ENCODE measurements at places on chromosomes 13 and 19.

DNA sequence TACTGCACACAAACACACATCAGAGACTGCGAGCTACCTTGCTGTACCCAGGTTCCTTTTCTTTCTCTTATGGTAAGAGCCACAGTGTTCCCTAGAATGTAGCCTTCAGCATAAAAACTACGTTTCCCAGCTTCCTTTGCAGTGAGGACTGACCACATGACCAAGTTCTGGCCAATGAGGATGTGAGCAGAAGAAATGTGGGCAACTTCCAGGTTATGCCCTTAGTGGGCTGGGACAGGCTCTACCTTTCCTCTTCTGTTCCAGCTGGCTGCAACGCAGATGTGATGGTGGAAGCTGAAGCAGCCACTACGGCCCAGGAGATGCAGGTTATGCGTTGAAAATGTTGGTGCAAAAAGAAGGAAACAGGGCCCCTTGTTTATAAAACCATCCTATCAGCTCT is 27.5 kb downstream of the VRK3 start:
- no peak for DNase-seq

- DNase-seq, result no peak
Observed at GRCh38 chr13:36131931-36132297, 732 bp upstream of the DCLK1 start.

DNA sequence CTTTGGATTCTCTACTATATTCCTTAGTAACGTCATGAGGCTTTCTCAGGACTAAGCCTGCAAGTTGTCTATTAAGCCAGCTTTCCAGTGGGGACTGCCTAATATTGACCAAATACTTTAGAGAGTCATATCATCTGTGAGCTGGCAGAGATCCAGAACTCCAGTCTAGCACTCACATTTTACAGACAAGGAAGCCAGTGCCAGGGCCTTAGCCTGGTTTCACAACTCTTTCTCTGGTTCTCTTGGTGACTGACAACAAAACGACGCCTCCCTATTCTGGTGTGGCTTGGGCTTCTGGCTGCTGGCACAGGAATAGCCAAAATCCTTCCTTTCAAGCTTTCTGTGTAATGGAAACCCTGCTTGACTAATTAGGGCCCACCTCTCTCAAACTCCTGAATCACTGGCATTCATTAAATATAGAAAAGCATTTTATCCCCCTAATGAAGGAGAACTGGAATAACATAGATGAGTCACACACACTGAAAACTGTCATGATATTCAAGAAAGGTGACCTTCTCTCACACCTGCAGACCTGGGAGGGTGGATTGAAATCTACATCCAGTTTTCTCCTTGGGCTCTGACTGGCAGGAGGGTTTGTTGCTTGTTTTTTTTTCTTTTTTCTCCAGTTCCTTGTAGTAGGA is 75.2 kb upstream of the UBL3 start:
- DNase-seq, result peak; percentile 61

DNA sequence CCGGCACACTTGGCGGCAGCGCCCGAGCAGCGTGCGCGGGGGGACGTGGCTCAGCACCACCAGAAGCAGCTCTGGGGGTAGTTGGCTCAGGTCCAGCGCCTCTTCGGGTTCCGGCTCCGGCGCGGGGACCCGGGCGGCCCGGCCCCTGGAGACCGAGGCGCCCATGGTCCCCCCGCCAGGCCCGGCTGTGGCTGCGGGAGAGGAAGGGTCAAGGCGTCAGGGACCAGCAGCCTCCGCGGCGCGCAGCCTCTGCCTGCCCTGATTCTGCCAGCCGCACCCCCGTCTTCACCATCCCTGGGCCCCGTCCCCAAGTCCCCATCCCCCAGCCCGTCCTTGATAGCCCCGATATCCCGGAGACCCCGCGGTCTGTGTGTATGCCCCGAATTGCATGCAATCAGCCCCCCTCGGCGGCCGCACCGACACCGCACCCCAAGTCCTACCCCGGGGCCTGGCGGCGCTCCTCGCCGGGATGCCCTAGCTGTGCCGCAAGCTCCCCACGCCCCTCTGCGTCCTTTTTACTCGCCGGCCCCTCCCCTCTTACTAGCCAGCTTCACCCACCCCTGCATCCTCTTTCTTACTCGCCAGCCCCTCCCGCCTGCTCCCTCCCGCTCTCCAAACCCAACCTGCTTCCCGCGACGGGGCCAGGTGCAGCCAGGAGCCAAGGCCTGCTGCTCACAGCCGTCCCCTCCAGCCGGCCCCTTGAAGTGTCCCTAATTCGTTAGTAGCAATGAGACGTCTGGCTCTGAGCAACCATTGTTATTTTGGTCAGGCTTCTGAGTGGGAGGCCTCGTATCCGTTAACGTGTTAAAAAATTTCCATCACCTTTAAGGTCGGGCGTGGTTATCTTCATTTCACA is at the start of gene FBXO27:
FBXO27 (minus strand) TSS at position 487 of the 856 bp plus-strand sequence; CDS start at position 165, 322 bp downstream.
- DNase-seq, result no peak

GRCh38 chr13:62635161-62635560 is 1219.5 kb upstream of the PCDH20 start:
- no peak for DNase-seq

GRCh38 chr19:29084266-29084665 is 128.7 kb downstream of the UQCRFS1 start:
- DNase-seq, result no peak

GRCh38 chr19:18519962-18520847 is 1.7 kb downstream of the ELL start:
- DNase-seq, result peak; percentile 19

- DNase-seq, result no peak
Observed at GRCh38 chr13:30339738-30340330, 32.5 kb upstream of the KATNAL1 start.

DNA sequence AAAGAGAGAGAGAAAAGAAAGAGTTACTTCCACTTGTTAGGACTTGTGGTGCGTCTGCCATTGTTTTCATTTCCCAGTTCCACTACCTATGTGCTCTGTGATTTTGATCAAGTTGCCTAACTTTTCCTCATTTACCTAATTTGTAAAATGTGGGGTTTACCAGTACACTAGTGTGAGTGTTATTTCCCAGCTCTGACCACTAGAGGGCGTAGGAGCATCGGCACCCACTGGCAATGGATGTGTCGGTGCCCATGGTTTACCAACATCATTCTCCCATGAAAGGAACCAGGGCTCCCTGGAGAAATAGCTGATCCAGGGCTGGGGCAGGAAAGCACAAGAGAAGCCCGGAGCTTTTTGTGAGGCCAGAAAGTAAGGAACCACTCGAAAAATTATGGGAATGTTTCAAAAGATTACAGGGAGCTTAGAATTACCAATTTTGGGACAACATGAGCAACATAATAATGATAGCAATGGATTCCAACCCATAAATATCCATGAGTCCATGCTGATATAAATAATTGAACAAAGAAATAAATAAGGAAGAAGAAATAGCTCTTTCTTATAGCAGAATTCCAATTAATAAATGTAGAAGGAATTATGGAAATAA is 15.1 kb upstream of the CEACAM4 start:
- DNase-seq, result peak; percentile 60

DNA sequence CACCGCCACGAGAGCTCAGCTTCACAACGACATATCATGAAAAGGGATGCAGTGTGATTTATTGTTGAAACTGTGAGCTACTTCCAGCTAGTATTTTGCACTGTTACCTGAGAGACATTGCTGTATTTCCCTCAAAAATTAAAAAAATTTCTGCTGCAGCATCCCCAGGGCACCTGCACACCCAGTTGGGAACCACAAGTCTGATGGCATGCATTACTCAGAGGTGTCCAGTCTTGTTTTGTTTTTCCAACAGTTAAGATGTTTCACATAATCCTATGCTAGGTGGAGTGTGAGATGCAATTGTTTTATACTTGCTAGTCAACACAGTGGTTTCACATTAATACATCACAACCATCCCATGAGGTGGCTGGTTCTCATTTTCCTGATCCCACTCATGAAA is 285.2 kb downstream of the SHISA2 start:
- no peak for DNase-seq

GRCh38 chr19:40139533-40140287 is 49.0 kb upstream of the ZNF780A start:
- peak; percentile 23 for DNase-seq

DNA sequence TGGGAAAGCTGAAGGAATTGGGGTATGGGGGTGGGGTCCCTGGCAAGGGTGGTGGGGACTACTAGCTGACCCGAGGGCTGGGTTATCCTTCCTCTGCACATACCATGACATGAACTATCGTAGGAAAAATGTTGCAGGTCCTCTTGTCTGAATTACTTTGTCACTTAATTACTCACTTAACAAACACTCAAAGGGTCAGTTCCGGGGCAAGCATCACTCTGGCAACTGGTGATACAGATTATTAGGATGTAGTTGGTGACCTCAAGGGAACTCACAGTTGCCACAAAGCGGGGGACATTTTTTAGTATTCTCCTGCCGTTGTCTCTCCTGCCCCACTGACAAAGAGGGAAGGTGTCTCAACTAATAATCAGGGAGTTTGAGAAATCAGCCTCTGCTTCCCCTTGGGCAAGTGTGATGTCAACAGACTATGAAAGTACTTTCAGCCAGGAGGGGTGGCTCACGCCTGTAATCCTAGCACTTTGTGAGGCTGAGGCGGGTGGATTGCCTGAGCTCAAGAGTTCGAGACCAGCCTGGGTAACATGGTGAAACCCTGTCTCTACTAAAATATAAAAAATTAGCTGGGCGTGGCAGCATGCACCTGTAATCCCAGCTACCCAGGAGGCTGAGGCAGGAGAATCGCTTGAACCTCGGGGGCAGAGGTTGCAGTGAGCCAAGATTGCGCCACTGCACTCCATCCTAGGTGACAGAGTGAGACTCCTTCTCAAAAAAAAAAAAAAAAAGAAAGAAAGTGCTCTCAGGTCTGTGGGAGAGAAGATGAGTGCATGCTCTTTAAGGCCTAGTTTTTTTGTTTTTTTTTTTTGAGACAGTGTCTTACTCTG is 10.3 kb downstream of the DNAJB1 start:
- DNase-seq, result no peak

- DNase-seq, result no peak
Observed at GRCh38 chr13:24284889-24285565, 24.4 kb upstream of the C1QTNF9 start.

- peak; percentile 69 for DNase-seq
Observed at GRCh38 chr13:97445522-97446187, 11.7 kb downstream of the RAP2A start.

DNA sequence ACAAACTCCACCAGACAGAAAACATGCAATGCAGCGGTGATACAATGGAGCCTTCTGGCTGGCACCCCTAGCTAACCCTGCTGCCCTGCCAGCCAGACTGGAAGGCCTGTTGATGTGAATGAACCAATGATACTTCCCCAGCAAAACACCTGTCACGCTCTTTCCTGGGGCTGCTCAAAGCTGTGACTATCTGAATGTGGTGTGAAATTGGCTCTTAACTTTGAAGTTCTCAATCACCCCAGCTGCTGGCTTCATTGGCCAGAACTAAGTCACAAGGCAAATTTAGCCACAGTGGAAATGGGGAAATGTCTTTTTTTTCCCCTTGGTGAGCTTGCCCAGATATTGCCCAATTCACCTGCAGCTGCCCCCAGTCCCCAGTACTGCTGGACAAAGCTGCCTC is 147.3 kb downstream of the SLC7A1 start:
- DNase-seq, result no peak

DNA sequence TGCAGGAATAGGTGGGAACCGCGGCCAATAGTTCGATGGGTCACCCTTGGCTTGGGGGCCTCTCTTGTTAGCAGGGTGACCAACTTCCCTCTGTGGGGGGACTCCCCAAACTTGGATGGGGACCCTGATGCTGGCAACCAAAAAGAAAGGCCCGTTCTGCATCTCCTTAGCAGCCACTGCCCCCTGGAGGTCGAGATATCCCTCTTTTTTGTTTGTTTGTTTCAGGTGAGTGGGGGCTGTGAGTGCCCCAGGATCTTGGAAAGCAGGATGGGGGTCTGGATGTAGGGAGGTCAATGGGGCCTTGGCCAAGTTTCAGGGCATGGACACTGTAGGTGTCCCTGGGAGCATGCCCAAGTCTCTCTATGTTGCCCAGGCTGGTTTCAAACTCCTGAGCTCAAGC is 7.7 kb upstream of the CRTC1 start:
- DNase-seq, result peak; percentile 4

DNA sequence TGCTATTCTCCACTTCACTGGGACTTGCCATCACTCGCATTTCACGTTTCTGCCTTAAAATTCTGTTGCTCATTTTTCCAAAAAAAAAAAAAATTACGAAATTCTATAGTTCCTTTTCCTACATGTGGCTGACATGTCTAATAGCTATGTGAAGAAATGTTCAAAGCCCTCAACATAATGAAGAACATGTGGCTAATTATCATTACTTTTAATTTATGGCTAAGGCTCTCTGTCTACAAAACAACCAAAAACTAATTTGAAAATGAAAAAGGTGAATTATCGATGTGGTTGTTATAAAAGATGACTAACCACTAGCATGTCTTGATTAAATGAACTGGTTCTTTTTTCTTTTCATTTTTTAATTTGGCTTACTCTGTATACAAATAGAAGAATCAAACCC is 940.0 kb downstream of the EFNB2 start:
- no peak for DNase-seq

GRCh38 chr13:30712536-30713532 is 22.5 kb upstream of the ALOX5AP start:
- DNase-seq, result no peak

DNA sequence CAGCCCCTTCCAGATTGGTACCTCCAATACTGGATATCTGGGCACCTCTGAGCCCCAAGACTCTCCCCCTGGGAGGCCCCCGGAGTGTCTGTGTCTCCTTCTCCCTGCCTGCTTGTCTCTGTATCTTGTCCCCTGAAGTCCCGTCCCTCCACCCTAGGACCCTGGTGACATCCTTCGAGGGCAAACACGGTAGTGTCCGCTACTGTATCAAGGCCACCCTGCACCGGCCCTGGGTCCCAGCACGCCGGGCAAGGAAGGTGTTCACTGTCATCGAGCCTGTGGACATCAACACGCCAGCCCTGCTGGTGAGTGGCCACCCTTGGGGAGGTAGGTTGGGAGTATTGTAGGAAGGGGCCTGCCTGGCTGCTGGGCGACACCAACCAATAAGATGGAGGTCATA is 844 bp downstream of the ARRDC2 start:
- no peak for DNase-seq

- no peak for DNase-seq
Observed at GRCh38 chr19:30391052-30391451, 18.9 kb downstream of the ZNF536 start.

- DNase-seq, result no peak
Observed at GRCh38 chr13:49584771-49585182, 581 bp downstream of the RCBTB1 start.

GRCh38 chr13:44272692-44273091 is 100.9 kb upstream of the SERP2 start:
- no peak for DNase-seq

- no peak for DNase-seq
Observed at GRCh38 chr13:110813646-110814624, 100.4 kb downstream of the ING1 start.

DNA sequence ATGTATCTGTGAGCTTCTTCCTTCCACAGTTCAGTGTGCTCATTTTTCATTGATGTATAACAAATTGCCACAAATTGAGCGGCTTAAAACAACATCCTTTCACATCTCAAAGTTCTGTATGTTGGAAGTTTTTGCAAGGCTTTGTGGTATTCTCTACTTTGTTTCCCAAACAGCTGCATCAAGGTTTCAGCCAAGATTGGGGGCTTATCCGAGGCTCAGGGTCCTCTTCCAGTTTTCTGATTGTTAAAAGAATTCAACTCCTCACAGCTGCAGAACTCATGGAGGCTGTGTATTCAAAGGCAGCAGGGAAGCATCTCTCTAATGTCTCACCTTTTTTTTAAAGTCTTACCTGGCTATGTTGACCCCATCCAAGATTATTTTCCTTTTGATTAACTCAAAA is 1369.8 kb downstream of the PCDH9 start:
- DNase-seq, result no peak

All from NCI-H1092 treated with DMSO at 0.1 percent for 48 hours (cell line).